Stomach (tissue), 19 donors: ENCODE measurements at places on chromosomes 3 and 15. TPM values are rescaled to one million over a fixed set of nuclear protein-coding genes. Genes with fewer than 3 reads are reported as not detected.

Gene SAMD7
- total RNA-seq: not detected

- DNase-seq: peak; percentile 61
- H3K36me3 ChIP-seq: peaks cover 5% of the 10 kb centered on the region
- H3K4me3 ChIP-seq: no peak overlapping the region
- H3K27me3 ChIP-seq: no peaks in the 10 kb centered on the region
Observed at GRCh38 chr15:59247364-59247763, 40.7 kb downstream of the LDHAL6B start.

DNA sequence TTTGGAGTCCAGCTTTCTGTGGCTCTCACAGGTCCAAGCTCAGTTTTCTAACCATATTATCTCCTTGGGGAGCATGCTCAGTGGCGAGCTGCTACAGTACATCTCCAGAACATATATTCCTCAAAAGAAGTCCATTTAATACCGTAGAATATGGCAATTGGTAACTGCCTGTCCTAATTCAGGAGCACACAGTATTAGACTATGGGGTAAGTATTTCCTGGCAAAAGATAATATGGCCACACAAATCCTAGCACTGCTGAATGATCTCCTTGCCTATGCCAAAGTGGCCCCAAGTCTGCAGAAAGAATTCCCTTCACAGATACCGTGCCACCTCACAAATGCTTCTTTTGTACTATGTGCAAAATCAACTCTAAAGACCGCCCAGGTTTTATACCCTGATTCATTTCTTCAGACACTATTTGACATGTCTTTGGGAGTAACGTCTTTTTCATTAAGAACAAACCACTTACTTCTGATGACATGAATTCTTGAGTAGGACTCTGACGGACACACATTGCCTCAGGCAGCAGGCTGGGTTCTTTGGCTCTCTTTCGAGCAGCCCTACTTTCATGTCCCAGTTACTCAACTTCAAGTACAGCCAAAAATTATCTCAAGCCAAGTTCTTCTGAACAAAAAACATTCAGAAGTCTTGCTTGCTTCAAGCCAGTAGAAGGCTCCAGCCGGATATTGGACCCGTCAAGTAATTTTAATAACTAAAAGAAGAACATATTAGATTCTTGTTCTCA is 368.3 kb upstream of the DCBLD2 start:
- no peak for DNase-seq
- no peaks in the 10 kb centered on the region for H3K27me3 ChIP-seq
- no peaks in the 10 kb centered on the region for H3K36me3 ChIP-seq
- no peak overlapping the region for H3K27ac ChIP-seq
- H3K4me1 ChIP-seq: no peaks in the 10 kb centered on the region
- no peak overlapping the region for H3K4me3 ChIP-seq

DNA sequence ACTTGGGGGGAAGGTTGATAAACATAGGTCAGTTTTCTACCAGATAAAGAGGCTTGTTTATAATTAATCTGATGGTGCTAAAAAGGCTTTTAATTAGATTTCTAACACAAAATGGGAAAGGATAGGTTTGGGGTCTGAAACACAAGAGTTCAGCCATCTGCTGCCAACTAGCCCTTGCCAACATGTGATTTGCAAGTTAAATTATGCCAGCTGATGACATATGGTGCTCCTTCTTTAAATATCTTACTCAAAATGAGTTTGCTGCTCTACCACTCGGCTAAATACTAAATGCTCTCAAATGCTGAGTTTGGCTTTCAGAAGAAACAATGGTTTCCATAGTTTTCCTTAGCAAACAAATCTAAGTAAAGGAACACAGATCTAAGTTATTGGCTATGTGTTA is 557.8 kb upstream of the CCDC54 start:
- no peaks in the 10 kb centered on the region for H3K27me3 ChIP-seq
- no peaks in the 10 kb centered on the region for H3K36me3 ChIP-seq
- H3K27ac ChIP-seq: no peak overlapping the region
- no peak overlapping the region for H3K4me3 ChIP-seq
